ENCODE measurements at places on chromosomes 11 and 22. TPM values are rescaled to one million over a fixed set of nuclear protein-coding genes. Genes with fewer than 3 reads are reported as not detected.

GLYAT gene
- total RNA-seq: not detected

CRYBB1 gene
- total RNA-seq: 9.5 TPM

OR6T1 gene
- total RNA-seq: not detected

CASP5 gene
- total RNA-seq: not detected

ZFP91 gene
- total RNA-seq: 28.4 TPM

FREY1 gene
- total RNA-seq: 1.1 TPM

GRAP2 gene
- 20.5 TPM for total RNA-seq

NPTXR gene
- 0.62 TPM for total RNA-seq

PNPLA5 gene
- total RNA-seq: not detected

- peaks cover 5% of the 10 kb centered on the region for H3K27me3 ChIP-seq
- H3K4me3 ChIP-seq: no peak overlapping the region
- no peaks in the 10 kb centered on the region for H3K36me3 ChIP-seq
- peak; percentile 70 for DNase-seq
Observed at GRCh38 chr22:22855617-22856308, 31.9 kb upstream of the IGLL5 start.

- no peak for DNase-seq
- H3K27me3 ChIP-seq: peaks cover 2% of the 10 kb centered on the region
- H3K4me1 ChIP-seq: no peaks in the 10 kb centered on the region
- H3K4me3 ChIP-seq: no peak overlapping the region
- H3K27ac ChIP-seq: no peak overlapping the region
Observed at GRCh38 chr11:132541794-132542193, 990.5 kb downstream of the OPCML start.

DNA sequence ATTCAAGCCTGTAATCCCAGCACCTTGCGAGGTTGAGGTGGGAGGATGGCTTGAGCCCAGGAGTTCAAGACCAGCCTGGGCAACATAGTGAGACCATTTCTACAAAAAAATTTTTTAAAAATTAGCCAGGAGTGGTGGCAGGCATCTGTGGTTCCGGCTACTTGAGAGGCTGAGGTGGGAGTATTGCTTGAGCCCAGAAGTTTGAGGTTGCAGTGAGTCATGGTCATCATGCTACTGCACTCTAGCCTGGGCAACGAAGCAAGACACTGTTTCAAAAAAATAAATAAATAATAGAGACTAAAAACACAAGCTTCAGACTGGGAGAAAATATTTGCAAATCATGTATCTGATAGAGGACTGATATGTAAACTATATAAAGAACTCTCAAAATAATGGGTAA, 33.2 kb downstream of the BTBD10 start:
- peaks cover 35% of the 10 kb centered on the region for H3K36me3 ChIP-seq
- no peak overlapping the region for H3K27ac ChIP-seq
- no peak for DNase-seq
- no peaks in the 10 kb centered on the region for H3K27me3 ChIP-seq

DNA sequence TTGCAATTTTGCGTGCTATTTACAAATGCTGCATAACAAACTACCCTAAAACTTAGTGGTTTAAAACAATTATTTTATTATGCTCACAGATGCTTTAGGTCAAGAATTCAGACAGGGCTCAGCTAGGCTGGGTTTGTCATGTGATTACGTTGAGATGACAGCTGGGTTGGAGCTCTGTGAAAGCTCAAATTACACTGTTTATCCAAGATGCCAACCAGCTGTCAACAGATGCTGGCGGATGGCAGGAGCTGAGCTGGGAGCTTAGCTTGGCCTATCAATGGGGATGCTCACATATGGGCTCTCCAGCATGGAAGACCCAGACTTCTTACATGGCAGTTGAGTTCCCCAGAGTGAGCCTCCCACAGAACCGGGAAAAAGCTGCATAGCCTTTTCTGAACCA, 62.7 kb downstream of the STK33 start:
- H3K27me3 ChIP-seq: peaks cover 1% of the 10 kb centered on the region
- H3K4me3 ChIP-seq: no peak overlapping the region
- H3K27ac ChIP-seq: no peak overlapping the region
- peaks cover 22% of the 10 kb centered on the region for H3K4me1 ChIP-seq

- H3K36me3 ChIP-seq: no peaks in the 10 kb centered on the region
- peaks cover 4% of the 10 kb centered on the region for H3K27me3 ChIP-seq
- no peaks in the 10 kb centered on the region for H3K4me1 ChIP-seq
- no peak overlapping the region for H3K27ac ChIP-seq
- no peak for DNase-seq
Observed at GRCh38 chr22:44450503-44450902, 47.5 kb downstream of the RTL6 start.

DNA sequence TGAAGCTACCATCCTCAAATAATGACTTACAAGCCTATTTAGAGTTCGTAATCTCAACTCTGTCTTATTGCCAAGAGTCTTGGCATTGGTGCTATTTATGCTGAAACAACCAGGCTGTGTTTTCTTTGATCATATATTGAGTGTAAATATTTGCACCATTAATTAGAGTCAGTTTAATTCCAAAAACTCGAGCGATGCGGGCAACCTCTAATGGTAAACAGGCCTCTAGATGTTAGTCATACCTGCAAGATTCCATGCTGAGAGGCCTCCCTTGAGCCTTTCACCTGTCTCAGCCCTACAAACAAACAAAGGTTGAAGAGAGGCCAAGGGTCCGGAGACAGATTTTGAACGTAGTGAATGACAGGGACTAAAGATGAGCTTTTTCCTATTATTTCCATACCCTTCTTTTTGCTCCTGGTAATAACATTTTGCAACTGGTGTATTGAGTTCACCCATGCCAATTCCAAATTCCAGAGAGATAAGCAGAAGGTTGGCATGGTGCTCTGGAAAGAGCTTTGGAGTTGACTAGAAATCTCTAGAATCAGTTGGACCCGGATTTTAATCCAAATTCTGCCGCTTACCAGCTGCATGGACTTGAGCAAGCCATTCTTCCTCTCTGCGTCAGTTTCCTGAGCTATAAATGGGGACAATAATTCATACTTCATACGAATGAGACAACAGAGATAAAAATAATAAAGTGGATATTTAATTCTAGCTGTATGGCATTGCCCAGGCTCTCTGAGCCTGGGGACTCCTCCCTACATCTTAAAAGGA, 99.1 kb upstream of the ANO1 start:
- H3K4me1 ChIP-seq: peaks cover 4% of the 10 kb centered on the region
- no peak overlapping the region for H3K27ac ChIP-seq
- H3K27me3 ChIP-seq: peaks cover 10% of the 10 kb centered on the region
- no peaks in the 10 kb centered on the region for H3K36me3 ChIP-seq
- no peak overlapping the region for H3K4me3 ChIP-seq

- no peaks in the 10 kb centered on the region for H3K36me3 ChIP-seq
- no peaks in the 10 kb centered on the region for H3K27me3 ChIP-seq
- H3K4me3 ChIP-seq: no peak overlapping the region
- DNase-seq: no peak
- peaks cover 15% of the 10 kb centered on the region for H3K4me1 ChIP-seq
Observed at GRCh38 chr11:45432910-45433309, 146.8 kb upstream of the SYT13 start.

GRCh38 chr11:44950031-44950624, 555 bp downstream of the TP53I11 start:
- peaks cover 4% of the 10 kb centered on the region for H3K36me3 ChIP-seq
- H3K4me3 ChIP-seq: peak overlapping the region; percentile 86
- peak; percentile 56 for DNase-seq
- H3K27me3 ChIP-seq: peaks cover 16% of the 10 kb centered on the region
- no peak overlapping the region for H3K27ac ChIP-seq

DNA sequence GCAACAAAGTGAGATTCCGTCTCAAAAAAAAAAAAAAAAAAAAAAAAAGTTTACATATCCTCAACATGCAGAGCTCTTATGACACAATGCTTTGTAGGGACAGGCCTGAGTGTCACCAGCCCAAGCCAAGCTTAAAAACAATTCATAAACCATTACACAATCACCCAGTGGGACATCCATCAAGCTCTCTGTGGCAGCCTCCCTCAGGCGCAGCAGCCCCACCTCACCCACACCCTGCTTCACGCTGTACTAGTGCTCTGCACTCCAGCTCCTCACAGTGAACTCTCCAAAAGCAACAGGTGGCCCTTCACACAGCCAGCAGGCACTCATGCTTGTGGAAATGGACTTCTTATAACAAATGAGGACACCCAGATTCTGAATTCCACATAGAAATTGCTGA, 3.5 kb upstream of the FOXRED2 start:
- peaks cover 2% of the 10 kb centered on the region for H3K27me3 ChIP-seq
- DNase-seq: no peak
- H3K4me1 ChIP-seq: peaks cover 9% of the 10 kb centered on the region
- no peak overlapping the region for H3K27ac ChIP-seq

DNA sequence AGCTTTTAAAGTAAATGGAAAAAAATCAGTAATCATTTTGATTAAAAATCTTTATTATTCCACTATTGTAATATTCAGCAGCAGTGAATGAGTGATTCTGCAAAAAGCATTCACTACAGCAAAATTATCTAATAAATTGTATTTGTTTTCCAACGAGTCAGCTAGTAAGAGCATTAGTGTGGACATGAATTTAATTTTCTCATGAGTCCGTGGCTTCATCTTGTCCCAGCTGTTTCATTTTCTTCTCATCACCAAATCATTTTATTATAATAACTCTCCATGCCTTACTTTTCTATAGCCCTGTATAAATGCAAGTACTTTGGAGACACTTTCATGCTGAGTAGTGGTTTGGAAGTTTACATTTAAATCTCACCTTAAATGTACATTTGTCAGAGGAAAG, 66.2 kb downstream of the FANCF start:
- no peaks in the 10 kb centered on the region for H3K36me3 ChIP-seq
- H3K4me3 ChIP-seq: no peak overlapping the region
- H3K27ac ChIP-seq: no peak overlapping the region
- no peak for DNase-seq
- no peaks in the 10 kb centered on the region for H3K4me1 ChIP-seq

GRCh38 chr11:110298301-110298765, 1.9 kb upstream of the RDX start:
- peaks cover 25% of the 10 kb centered on the region for H3K4me1 ChIP-seq
- H3K36me3 ChIP-seq: peaks cover 3% of the 10 kb centered on the region
- peaks cover 5% of the 10 kb centered on the region for H3K27me3 ChIP-seq
- no peak for DNase-seq
- H3K27ac ChIP-seq: no peak overlapping the region

GRCh38 chr11:30436801-30437200, 113.9 kb downstream of the ARL14EP start:
- H3K27ac ChIP-seq: no peak overlapping the region
- no peak overlapping the region for H3K4me3 ChIP-seq

GRCh38 chr11:44033411-44033850, 14.3 kb upstream of the ACCSL start:
- H3K27ac ChIP-seq: no peak overlapping the region
- no peak for DNase-seq
- peaks cover 2% of the 10 kb centered on the region for H3K4me1 ChIP-seq
- no peak overlapping the region for H3K4me3 ChIP-seq

DNA sequence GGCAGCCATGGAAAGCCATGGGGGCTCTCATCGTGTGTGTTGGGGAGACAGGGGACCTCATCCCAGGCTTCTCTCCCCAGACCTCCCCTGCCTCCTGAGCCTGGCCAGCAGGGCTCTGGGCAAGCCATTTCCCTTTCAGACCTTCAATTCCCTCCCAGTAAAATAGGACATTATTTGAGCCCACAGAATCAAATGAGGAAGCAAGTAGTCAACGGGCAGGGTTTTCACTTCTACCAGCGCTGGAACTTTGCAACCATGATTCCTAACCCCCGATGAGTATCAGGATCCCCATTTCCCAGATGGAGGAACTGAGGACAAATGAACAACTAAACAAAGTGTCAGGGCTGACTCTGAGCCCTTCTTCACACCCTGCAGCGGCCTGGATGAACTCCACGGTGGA, 48.9 kb upstream of the TCF20 start:
- H3K4me3 ChIP-seq: no peak overlapping the region
- H3K4me1 ChIP-seq: peaks cover 20% of the 10 kb centered on the region
- no peak for DNase-seq
- no peak overlapping the region for H3K27ac ChIP-seq

- peaks cover 5% of the 10 kb centered on the region for H3K27me3 ChIP-seq
- H3K36me3 ChIP-seq: no peaks in the 10 kb centered on the region
- DNase-seq: no peak
- no peak overlapping the region for H3K27ac ChIP-seq
Observed at GRCh38 chr22:30217698-30218560, 28.6 kb downstream of the LIF start.

- no peak overlapping the region for H3K27ac ChIP-seq
- H3K4me3 ChIP-seq: no peak overlapping the region
- peaks cover 1% of the 10 kb centered on the region for H3K27me3 ChIP-seq
- H3K36me3 ChIP-seq: no peaks in the 10 kb centered on the region
- no peaks in the 10 kb centered on the region for H3K4me1 ChIP-seq
Observed at GRCh38 chr11:32529994-32530588, 53.5 kb upstream of the EIF3M start.

GRCh38 chr22:27911330-27911729, 7.7 kb downstream of the PITPNB start:
- H3K27ac ChIP-seq: no peak overlapping the region
- H3K4me1 ChIP-seq: peaks cover 10% of the 10 kb centered on the region
- no peak for DNase-seq
- H3K36me3 ChIP-seq: peaks cover 5% of the 10 kb centered on the region

DNA sequence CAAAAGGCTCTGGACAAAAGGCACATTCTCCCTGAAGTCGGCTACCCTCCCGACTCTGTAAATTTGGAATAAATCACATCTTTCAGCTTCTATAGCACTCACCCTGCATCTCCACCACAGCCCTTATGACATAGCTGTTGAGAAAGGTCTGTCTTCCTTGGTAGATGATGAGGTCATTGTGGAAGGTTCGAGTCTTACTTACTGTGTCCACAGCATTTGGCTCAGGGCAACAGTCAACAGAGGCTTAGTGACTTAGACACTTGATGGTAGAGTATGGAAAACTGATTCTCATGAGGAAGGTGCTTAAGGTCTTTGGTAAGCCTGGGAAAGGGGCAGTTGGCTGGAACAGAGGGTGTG, 45.6 kb downstream of the PTPRJ start:
- peaks cover 7% of the 10 kb centered on the region for H3K4me1 ChIP-seq
- H3K27me3 ChIP-seq: no peaks in the 10 kb centered on the region
- H3K36me3 ChIP-seq: no peaks in the 10 kb centered on the region
- no peak overlapping the region for H3K27ac ChIP-seq
- DNase-seq: no peak

- peaks cover 14% of the 10 kb centered on the region for H3K36me3 ChIP-seq
- H3K27me3 ChIP-seq: peaks cover 6% of the 10 kb centered on the region
- no peak overlapping the region for H3K27ac ChIP-seq
- H3K4me3 ChIP-seq: no peak overlapping the region
- no peak for DNase-seq
- peaks cover 6% of the 10 kb centered on the region for H3K4me1 ChIP-seq
Observed at GRCh38 chr22:32864596-32864995, 63.1 kb downstream of the TIMP3 start.

Data from endothelial cell (in vitro differentiated cells).